ENCODE measurements at places on chromosomes 2 and 18. TPM values are rescaled to one million over a fixed set of nuclear protein-coding genes. Genes with fewer than 3 reads are reported as not detected.

Gene CAVIN2
- 128 TPM for total RNA-seq

Gene SERPINE2
- 62.1 TPM for total RNA-seq

Gene TDRD15
- total RNA-seq = not detected

Gene TSPYL6
- total RNA-seq = not detected

- no peak overlapping the region for H3K4me3 ChIP-seq
- H3K36me3 ChIP-seq = no peaks in the 10 kb centered on the region
- H3K27ac ChIP-seq = peak overlapping the region; percentile 7
- H3K27me3 ChIP-seq = no peaks in the 10 kb centered on the region
- no peaks in the 10 kb centered on the region for H3K4me1 ChIP-seq
Observed at GRCh38 chr2:143489145-143489544, 359.9 kb downstream of the ARHGAP15 start.

GRCh38 chr2:33786881-33787280, 187.8 kb upstream of the FAM98A start:
- H3K36me3 ChIP-seq = no peaks in the 10 kb centered on the region

GRCh38 chr2:151033271-151034248, 228.1 kb downstream of the RBM43 start:
- no peaks in the 10 kb centered on the region for H3K36me3 ChIP-seq
- H3K27me3 ChIP-seq = no peaks in the 10 kb centered on the region
- no peak overlapping the region for H3K4me3 ChIP-seq
- no peak for DNase-seq
- H3K4me1 ChIP-seq = no peaks in the 10 kb centered on the region

- DNase-seq = no peak
- no peak overlapping the region for H3K27ac ChIP-seq
- no peaks in the 10 kb centered on the region for H3K36me3 ChIP-seq
- no peaks in the 10 kb centered on the region for H3K27me3 ChIP-seq
- H3K4me3 ChIP-seq = no peak overlapping the region
- H3K4me1 ChIP-seq = no peaks in the 10 kb centered on the region
Observed at GRCh38 chr2:55357927-55358326, 61.7 kb downstream of the CCDC88A start.

GRCh38 chr2:38070438-38070837, 5.5 kb downstream of the CYP1B1 start:
- H3K36me3 ChIP-seq = no peaks in the 10 kb centered on the region
- no peak for DNase-seq
- H3K4me3 ChIP-seq = no peak overlapping the region
- H3K27me3 ChIP-seq = no peaks in the 10 kb centered on the region
- H3K4me1 ChIP-seq = no peaks in the 10 kb centered on the region

- no peak overlapping the region for H3K4me3 ChIP-seq
- DNase-seq = no peak
- H3K4me1 ChIP-seq = no peaks in the 10 kb centered on the region
- no peaks in the 10 kb centered on the region for H3K27me3 ChIP-seq
- H3K36me3 ChIP-seq = no peaks in the 10 kb centered on the region
- no peak overlapping the region for H3K27ac ChIP-seq
Observed at GRCh38 chr2:58923869-58924268, 682.7 kb upstream of the FANCL start.

DNA sequence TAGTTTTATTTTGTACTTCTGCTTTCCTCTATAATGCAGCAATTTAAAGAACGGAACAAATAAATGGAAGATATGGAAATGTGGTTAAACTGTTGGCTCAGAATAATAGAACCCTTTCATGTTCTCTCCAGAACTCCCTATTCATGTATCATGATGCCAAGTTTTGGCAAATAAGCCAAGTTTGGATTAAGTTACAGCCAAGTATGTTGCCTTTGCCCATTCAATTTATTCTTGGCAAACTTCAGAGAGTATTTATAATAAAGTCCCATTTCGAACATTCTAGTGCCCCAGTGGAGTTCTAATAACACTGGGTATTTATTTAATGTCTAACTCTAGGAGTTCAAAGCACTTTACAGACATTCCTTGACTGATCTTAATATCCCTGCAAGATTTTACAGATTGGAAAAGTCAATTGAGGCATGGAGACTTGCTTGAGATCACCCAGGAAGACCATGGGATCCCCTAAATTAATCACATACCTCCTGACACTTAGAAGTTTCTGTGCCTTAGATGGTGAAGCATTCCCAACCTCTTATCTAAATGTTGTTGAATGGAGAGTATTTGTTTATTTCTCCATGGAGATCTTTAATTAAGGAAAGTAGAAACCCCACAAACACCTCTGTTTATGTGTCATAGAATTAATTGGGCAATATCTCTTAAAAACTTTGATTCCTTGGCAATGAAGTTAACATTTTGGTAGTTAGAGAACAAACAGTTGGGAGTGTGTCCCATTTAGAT, 106.7 kb downstream of the ACKR3 start:
- H3K4me1 ChIP-seq = no peaks in the 10 kb centered on the region
- DNase-seq = no peak
- H3K27ac ChIP-seq = no peak overlapping the region
- H3K36me3 ChIP-seq = no peaks in the 10 kb centered on the region
- no peaks in the 10 kb centered on the region for H3K27me3 ChIP-seq

GRCh38 chr18:26262156-26262555, 35.9 kb downstream of the TAF4B start:
- H3K27ac ChIP-seq = no peak overlapping the region
- H3K4me3 ChIP-seq = no peak overlapping the region
- H3K27me3 ChIP-seq = no peaks in the 10 kb centered on the region
- no peaks in the 10 kb centered on the region for H3K36me3 ChIP-seq

DNA sequence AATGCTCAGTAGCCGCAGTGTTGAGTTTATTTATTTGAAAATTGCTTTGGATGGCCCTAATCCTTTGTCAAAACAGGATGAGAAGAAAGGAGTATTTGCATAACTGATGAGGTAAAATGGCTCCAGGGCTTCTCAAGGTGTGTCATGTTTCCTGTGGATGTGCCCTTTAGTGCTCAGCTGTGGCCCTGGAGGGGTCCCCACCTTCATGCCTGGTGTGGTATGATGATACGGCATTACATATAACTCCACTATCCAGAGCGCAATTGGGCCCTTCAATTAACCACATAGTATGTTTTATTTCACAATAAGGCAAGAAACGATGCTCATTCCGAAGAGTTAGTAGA, 39.8 kb upstream of the TMEM178A start:
- H3K27me3 ChIP-seq = no peaks in the 10 kb centered on the region
- no peak overlapping the region for H3K4me3 ChIP-seq
- H3K27ac ChIP-seq = no peak overlapping the region
- no peaks in the 10 kb centered on the region for H3K4me1 ChIP-seq
- no peak for DNase-seq
- no peaks in the 10 kb centered on the region for H3K36me3 ChIP-seq

DNA sequence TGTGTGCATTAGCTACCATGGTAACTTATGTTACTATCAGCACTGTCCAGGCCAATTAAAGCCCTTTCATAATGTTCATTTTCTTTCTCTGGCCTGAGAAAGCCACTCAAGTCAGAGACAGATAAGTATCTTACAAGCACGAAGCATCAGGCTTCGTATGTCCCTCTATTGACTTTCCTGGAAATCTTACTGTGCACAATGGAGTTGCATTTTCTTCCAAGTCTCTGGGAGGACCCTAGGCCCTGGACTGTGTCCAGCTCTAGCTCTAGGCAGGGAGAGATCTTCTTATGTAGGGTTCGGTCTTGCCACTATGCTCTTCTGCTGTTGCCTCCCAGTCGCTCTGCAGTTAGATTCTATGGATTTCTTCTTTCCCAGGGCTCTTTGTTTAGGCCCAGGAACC, 40.0 kb upstream of the ITGA6 start:
- H3K4me3 ChIP-seq = no peak overlapping the region
- DNase-seq = no peak
- H3K4me1 ChIP-seq = no peaks in the 10 kb centered on the region
- H3K27me3 ChIP-seq = no peaks in the 10 kb centered on the region

DNA sequence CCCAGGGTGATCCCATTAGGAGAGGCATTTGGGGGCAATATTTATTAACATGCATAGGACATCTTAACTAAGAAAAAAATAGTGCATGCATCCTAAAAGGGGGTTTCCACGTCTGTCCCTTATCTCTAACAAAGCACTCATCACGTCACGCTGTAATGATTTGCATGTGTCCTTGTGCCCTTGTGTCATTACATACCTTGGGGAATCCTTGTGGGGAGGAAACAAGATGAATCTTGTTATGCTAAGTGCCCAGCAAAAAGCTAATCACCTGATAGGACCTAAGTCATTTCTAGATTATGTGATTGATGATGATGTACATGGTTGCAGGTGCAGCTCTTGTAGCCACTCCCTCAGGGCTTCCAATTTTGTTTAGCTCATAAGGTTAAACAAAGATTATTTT, 250.9 kb downstream of the FBXO15 start:
- H3K4me1 ChIP-seq = no peaks in the 10 kb centered on the region
- H3K4me3 ChIP-seq = no peak overlapping the region
- no peaks in the 10 kb centered on the region for H3K36me3 ChIP-seq
- DNase-seq = no peak
- H3K27me3 ChIP-seq = no peaks in the 10 kb centered on the region
- no peak overlapping the region for H3K27ac ChIP-seq
